ENCODE measurements at places on chromosomes 6 and 20.

- DNase-seq = no peak
These were observed 14.7 kb downstream of the SNRPB start for GRCh38 chr20:2455771-2456497.

DNA sequence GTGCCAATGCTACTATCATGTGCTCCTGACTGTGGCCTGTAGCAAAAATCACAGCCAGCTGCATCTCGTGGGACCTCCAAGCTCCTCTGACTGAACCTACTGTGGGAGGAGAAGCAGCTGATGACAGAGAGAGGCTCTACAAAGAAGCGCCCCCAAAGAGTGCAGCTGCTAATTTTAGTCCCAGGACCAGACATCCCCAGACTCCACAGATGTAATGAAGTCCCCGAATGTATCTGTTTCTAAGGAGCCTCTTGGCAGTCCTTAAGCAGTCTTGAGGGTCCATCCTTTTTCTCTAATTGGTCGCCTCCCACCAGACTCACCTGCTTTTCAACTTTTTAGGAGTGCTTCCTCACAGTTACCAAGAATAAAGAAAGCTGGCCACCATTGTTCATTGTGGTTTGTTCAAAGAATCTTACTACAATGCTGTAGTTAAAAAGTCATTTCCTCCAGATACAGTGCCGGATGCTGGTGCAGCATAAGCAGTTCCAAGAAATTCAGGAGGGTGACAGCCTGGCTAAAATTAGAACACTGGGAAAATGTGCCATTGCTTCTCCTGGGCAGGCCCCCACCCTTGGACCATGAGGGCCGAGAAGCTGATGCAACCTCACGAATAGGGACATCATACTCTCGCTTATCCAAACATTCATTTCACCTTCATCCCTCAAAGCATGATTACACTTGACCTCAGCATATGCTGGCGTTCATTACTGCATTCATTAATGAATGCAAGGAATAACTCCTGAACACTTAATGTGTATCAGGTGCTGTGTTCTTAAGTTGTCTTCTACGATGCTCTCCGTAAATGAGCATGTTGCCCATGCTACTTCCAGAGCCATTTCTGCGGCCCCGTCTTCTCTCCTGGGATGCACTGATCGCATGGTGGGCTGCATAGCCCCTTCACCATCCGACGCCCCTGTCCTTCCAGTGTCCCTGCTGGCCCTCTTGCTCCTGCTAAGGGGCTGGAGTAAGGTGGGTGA, 66.4 kb downstream of the LY86 start:
- DNase-seq = peak; percentile 39

GRCh38 chr20:57323034-57323433, 6.6 kb upstream of the SPO11 start:
- DNase-seq = no peak

DNA sequence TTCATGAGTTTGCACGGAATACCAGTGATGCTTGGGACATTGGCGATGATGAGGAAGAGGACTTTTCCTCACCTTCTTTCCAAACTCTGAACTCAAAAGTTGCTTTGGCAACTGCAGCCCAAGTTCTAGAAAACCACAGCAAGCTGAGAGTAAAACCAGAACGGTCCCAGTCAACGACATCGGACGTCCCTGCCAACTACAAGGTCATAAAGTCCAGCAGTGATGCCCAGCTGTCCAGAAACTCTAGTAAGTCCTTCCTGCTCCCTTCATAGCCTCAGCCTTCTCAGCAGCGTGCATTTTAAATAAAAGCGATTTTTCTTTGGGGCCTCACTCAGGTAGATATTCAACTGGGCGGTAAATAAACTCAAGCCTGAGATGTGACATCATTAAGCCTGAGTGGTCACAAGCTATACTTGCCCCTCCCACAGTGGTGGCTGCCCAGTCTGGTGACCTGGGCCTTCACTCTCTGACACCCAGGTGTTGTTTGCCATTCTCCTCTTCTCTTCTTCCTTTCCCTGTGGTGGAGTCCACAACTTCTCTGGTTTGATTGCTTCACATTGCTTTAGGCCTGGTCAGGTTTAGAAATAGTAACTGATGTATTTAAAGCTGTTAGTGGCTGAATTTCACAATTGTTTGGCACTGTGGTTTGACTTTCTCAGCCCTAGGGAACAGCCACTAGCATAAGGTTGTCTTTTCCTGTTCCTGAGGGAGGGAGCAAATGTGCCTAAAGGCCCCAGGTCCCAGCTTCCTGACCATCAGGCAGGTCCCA, 21.6 kb upstream of the TMEM217 start:
- DNase-seq = no peak

DNA sequence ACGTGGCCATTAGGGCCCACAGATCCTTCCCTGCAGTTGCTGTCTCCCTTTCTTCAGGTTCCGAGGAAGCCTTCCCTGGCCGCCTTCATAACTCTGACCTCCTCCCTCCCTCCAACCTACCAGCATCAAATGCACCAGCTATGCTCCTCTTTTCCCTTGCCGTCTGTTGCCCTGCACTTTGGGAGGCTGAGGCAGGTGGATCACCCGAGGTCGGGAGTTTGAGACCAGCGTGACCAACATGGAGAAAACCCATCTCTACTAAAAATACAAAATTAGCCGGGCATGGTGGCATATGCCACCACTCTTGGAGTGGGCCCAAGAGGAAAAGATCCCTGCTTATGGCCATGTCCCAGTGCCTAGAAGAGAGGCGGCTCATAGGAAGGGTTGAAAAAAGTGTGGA, 31.8 kb downstream of the RNASET2 start:
- DNase-seq = no peak

- no peak for DNase-seq
These were observed 307.1 kb upstream of the PLN start for GRCh38 chr6:118240878-118241528.

- no peak for DNase-seq
These were observed 29.6 kb downstream of the BTBD9 start for GRCh38 chr6:38610050-38610625.

GRCh38 chr20:19497064-19497463, 261.0 kb upstream of the RIN2 start:
- DNase-seq = no peak

DNA sequence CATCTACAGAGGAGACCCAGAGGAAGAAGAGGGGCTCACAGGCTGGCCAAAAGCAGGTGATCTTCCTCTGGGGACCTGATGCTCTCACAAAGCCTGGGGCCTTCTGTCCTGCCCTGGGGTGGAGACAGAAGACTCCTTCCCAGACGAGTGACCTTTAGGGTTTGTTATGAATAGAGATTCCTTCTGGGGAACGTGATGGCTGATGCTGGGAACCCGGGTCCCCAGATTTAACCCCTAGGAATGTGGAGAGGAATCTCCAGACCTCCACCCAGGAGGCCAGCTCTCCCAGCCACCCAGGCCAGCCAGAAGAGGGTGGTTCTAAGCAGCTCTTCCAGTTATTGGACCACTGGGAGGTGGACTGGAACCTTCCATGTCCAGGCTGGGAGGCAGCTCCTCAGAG, 16.8 kb upstream of the CCN5 start:
- DNase-seq = no peak

GRCh38 chr6:161838306-161839035, 564.6 kb upstream of the AGPAT4 start:
- no peak for DNase-seq

DNA sequence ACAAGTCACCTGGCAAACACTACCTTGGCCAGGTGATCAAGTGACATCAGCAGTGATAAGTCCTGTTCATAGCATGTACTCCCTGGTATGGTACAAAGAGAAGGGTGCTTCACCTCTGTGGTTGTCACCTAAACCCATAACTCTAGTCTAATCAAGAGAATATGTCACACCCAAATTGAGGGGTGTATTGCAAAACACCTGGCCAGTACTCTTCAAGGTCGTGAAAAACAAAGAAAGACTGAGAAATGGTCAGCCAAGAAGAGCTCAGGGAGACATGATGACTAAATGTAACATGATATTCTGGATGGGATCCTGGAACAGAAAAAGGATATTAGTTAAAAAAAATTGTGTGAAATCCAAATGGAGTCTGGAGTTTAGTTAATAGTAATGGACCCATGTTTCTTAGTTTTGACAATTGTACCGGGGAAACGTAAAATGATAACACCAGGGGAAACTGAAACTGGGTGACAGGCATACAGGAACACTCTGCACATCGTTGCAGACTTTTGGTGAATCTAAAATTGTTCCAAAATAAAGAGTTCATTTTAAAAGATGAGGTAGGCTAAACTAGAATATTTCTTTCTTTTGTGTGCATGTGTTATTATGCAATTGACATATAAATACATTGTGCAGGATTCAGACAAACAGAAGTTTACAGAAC, 262.0 kb downstream of the CDC5L start:
- DNase-seq = no peak

DNA sequence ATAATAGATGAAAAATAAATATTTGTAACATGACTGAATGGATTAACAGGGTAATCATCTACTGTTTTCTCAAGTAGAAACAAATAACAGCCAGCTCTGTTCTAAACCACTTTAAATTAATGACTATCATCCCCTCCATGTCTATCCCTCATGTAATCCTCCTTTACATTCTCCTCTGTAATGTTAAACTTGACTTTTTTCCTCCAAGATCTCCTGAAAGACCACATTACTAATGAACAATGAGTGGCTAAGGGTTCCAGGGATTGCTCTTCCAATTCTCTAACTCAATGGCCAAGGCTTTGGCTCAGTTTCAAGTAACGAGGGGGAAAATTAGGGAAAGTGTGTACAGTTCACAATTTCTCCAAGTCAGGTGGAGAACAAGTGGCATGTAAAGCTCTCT, 37.6 kb upstream of the FBXL4 start:
- no peak for DNase-seq

Data from stimulated activated CD4-positive, alpha-beta T cell treated with anti-CD3 and anti-CD28 coated beads, Interleukin-2, amount 100 ng/mL, for 24 hours (primary cell).